CMK (cell line): ENCODE measurements at places on chromosomes 5 and 9.
A peak's percentile ranks its signal among the peaks of the same experiment; 100 is the strongest.

GRCh38 chr9:33287087-33287490 lies 3.2 kb upstream of the NFX1 start:
- peak; percentile 22 for DNase-seq

DNA sequence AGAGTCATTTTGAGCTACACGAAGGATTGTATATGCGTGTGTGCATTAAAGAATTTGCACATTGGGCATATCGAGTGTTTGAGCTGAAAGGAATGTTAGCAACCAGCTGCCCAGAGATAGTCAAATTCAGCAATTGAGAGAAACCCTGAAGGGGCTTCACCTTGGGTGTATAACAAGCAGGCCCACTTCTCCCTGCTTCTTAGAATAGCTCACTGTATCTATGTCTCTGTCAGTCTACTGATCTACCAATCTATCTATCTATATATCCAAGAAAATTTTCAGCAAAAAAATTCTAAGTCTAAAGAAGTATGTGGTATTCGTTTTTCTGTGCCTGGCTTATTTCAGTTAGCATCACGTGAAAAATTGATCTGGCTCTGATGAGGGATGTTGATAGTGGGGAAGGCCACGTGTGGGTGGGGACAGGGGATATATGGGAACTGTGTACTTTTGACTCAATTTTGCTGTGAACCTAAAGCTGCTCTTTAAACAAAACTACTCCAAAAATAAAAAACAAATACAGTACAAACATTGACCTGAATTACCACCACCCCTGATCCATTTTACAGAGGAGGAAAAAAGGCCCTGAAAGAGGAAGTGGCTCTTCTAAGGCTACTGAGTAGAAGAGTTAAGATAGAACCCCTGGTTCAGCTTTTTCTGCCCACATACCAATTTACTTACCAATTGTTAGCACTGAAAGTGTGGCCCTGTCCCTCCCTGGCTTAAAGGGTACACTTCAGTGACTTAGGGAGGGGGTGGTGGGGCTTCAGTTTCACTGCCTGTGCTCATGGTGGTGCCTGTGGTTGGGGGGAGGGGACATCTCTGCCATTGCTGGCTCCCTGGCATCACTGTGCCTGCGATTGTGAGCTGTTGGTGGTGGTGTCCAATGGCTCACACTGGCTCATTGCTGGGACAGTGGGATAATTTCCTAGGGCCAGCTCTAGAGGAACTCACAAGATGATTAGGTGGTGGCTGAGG lies 141.8 kb downstream of the DOCK2 start:
- DNase-seq: no peak

GRCh38 chr9:110446171-110446570 lies 108.5 kb upstream of the TXNDC8 start:
- no peak for DNase-seq

DNA sequence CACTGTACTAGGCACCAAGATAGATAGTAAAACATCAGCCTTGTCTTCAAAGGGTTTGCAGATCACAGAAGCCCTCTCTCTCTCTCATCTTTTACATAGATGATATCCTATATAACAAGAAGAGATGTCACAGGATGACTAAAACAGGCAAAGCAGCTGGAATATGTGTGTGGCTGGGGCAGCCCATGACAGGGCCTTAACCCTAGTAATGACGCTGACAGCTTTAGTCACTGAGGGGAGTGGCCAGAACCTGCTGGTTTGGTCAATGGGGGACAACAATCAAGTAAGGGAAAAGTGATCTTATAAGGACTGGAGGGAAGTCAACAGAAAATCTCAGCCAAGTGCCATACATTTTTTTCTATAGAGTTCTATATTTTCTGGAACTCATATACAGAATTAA lies 41.9 kb upstream of the RIC1 start:
- DNase-seq: no peak

GRCh38 chr5:173670130-173670651 lies 53.7 kb upstream of the BOD1 start:
- DNase-seq: no peak
